ENCODE measurements at places on chromosomes 12 and 14. TPM values are rescaled to one million over a fixed set of nuclear protein-coding genes. Genes with fewer than 3 reads are reported as not detected.

The ANO4 gene
- 0.56 TPM for total RNA-seq

DNA sequence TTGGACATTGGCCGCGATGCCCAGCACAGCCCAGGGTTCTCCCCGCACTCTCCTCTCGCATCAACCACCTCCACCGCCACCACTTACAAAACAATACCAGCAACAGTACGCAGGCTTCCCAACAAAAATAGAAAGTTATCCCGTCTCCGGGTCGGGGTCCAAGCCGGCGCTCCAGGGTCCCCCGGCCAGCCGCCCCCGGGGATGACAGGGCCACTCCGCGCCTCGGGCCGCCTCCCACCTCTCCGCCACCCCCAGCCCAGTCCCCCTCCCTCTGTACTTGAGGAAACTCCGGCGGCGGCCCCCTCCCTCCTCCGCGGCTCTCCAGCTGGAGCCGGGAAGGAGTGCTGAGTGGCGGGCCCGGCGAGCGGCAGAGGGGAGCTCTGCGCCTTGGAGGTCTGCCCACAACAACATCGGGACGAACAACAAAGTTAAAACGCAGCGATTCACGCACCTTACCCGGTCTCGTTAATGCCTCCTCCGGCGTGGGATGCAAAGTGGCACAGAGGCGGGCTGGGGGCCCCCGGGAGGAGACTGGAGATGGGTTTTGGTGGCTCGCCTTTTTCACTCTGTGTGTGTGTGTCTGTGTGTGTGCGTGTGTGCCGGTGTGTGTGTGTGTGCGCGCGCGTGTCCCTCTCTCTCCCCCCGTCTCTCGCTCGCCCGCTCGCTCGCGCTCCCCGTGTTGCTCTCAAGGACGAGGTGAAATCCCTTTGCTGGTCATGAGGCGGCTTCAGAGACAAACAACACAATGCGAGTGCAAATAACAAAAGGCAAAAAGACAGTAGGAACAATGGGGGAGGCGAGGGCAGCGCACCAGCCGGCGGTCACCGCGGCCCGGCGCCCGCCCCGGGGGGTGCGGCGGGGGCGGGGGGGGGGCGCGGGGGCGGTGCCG lies 386.8 kb downstream of the BCAT1 start:
- no peak for DNase-seq

- no peak for DNase-seq
Observed at GRCh38 chr14:81246461-81247270, 25.9 kb upstream of the GTF2A1 start.

The GALNT6 gene
- 4.2 TPM for total RNA-seq

DNA sequence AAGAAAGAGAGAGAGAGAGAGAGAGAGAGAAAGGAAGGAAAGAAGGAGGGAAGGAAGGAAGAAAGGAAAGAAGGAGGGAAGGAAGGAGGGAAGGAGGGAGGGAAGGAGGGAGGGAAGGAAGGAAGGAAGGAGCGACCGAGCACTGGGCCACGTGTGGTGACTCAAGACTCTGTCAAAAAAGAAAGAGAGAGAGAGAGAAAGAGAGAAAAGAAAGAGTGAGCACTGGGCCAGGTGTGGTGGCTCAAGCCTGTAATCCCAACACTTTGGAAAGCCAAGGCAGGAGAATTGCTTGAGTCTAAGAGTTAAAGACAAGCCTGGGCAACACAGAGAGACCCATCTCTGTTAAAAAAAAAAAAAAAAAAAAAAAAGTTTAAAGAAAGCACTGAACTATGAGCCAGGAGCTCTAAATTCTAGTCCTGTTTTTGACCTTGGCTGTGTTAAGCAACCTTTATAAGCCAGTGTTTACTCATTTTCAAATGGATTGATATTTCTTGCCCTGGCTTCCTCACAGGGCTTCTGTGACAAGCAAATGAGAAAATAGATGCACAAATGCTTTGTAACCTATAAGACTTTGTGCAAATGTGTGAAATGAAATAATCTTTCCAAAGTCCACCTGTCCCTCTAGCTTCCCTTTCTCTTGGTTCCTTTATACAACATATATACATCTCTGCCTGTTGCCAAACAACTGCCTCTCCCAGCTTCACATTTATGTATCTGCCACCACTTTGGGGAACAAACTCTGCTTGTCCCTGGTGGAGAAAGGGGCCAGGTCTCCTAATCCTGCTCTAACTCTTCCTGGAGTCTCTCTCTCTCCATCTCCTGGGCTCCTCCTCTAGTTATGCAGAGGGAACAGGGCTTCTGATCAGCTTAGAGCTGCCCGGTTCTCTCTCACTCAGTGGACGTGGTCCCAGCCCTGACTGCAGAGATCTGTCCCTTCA lies 16.1 kb upstream of the PLEKHG6 start:
- DNase-seq: no peak

GRCh38 chr12:112191840-112192321 lies 66.5 kb downstream of the TRAFD1 start:
- DNase-seq: no peak

DNA sequence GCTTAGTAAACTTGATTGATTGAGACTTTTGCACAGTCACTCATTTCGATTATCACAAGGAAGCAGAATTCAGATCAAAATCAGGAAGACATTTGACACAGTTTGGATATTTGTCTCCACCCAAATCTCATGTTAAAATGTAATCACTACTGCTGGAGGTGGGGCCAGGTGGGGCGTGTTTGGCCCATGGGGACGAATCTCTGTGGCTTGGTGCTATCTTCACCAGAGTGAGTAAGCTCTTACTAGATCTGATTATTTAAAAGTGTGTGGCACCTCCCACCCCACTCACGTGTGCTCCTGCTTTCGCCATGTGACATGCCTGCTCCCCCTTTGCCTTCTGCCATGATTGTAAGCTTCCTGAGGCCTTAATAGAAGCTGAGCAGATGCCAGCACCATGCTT lies 291.4 kb downstream of the PCNX1 start:
- DNase-seq: no peak

The CLEC9A gene
- not detected for total RNA-seq

- no peak for DNase-seq
Observed at GRCh38 chr14:89378119-89378518, 38.9 kb downstream of the FOXN3 start.

- no peak for DNase-seq
Observed at GRCh38 chr12:76346798-76347420, 1.3 kb downstream of the BBS10 start.

DNA sequence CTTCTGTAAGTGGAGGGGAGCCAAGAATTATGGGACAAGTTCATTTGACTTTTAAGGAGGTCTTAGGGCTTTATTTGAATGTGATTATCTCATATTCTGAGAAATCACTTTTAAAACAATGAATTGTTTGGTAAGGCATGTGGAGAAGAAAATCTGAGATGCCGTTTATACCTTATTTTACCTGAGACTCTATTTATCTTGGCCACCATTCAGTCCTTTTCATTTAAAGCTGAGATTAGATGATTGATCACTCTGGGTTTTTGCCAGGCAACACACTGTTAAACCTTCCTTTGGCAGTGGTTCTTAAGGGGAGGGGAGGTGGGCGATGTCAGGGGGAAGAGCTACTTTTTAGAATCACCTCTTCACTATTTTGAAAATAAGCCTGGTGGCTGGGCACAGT lies 11.4 kb downstream of the CAND1 start:
- DNase-seq: no peak

DNA sequence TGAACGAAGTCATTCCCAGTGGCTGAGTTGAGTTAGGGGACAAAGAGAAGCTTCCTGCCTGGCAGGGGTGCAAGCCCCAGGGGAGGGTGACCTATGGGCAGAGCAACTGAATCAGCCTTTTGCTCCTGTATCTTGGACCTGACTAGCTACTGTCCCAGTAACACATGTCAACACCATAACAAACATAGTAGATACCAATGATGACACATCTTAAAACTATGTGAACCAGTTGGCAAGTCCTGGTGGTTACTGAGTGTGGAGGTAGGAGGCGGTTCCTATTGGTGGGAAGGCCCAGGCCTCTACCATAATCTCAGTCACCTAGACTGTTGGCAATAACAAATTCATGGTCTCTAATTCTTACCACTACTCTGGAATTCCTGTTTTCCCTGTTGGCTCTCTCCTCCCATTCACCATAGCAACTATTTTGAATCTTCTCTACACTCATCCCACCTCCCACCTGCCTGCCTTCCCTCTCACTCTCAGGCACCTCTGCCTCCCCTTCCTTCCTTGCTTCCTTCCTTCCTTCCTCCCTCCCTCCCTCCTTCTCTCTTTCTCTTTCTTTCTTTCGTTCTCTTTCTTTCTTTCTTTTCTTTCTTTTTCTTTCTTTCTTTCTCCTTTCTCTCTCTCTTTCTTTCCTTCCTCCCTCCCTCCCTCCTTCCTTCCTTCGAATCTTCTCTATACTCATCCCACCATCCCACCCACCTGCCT lies 8.1 kb upstream of the P2RX7 start:
- DNase-seq: no peak

DNA sequence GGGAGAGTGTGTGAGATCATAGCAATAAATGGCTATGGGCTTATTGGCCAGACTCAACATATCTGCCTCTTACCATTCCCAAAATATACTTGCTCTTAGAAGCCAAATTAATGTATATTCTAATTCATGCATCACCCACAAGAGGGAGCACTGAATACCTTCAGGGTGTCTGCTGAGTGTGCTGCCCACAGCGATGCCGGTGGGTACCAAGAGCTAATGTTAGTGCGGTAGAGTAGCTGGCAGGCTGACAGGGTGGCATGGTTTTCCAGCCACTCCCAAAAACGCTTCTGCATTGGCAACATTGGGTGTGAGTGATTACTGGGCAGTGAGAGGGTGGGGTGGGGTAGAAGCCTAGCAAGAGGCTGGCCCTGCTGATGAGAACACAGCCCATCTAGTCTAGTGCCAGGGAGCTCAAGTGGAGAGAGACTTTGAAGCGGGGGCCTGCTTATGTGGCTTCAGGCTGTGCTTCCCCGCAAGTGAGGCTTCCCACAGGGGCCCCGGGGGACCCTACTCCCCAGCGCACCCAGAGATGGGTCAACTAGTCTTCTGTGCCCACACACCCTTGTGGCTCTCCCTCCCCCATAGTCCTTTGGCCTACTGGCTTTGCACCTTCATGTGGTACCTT lies 9.2 kb upstream of the PLEKHD1 start:
- no peak for DNase-seq

Measured in omental fat pad (tissue), 4 donors.